ENCODE measurements at places on chromosomes 16 and 17. TPM values are rescaled to one million over a fixed set of nuclear protein-coding genes. Genes with fewer than 3 reads are reported as not detected.

Gene KPNB1
- 687 TPM for total RNA-seq

DNA sequence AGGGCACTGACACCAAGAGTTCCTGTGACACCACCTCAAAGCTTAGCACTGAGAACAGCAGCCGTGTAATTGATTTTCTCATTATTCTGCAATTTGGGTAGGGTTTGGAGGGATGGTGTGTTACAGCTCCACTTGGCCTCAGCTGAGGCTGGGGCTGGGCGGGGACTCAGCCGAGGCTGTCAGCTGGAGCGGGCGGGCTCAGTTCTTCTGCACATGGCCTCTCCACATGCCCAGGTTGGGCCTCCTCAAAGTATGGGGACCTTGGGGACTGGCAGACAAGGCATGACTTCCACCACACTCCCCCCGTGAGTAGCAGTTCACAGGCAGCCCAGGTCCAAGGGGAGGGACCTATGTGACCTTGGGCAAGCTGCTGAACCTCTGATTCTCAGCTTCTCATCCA, 171.5 kb downstream of the IRF8 start:
- no peaks in the 10 kb centered on the region for H3K4me1 ChIP-seq
- no peak overlapping the region for H3K4me3 ChIP-seq
- no peaks in the 10 kb centered on the region for H3K36me3 ChIP-seq
- peaks cover 3% of the 10 kb centered on the region for H3K27me3 ChIP-seq
- no peak for DNase-seq

- no peak for DNase-seq
- no peaks in the 10 kb centered on the region for H3K4me1 ChIP-seq
- no peaks in the 10 kb centered on the region for H3K27me3 ChIP-seq
- H3K4me3 ChIP-seq = no peak overlapping the region
- no peak overlapping the region for H3K27ac ChIP-seq
Measured at GRCh38 chr17:56064506-56064905, 88.8 kb upstream of the ANKFN1 start.

Gene KCNJ12
- not detected for total RNA-seq

Gene SETD6
- 24.7 TPM for total RNA-seq

Gene FBXL16
- 6.4 TPM for total RNA-seq

- H3K4me1 ChIP-seq = peaks cover 27% of the 10 kb centered on the region
- H3K4me3 ChIP-seq = no peak overlapping the region
- peaks cover 86% of the 10 kb centered on the region for H3K36me3 ChIP-seq
- no peak overlapping the region for H3K27ac ChIP-seq
Measured at GRCh38 chr17:57270801-57271245, 14.5 kb downstream of the MSI2 start.

DNA sequence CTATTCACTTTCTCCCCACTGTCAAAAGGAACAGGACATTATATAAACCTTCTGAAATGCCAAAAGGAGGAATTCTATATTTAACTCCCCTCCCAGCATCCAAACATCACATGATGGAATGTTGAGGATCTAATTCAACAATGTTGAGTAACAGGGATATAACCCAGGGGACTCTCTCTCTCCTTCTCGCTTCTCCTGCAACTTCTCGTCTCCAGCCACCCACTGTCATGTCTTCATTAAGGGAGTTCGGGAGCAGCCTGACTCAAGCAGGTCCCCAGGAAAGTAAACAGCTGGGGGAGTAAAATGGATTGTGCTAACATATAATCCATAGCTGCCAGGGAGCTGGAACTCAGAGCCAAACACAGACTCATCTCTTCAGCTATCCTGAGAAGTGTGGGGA, 51.7 kb downstream of the GRIN2A start:
- no peak overlapping the region for H3K27ac ChIP-seq
- no peaks in the 10 kb centered on the region for H3K36me3 ChIP-seq
- no peaks in the 10 kb centered on the region for H3K27me3 ChIP-seq
- DNase-seq = no peak
- H3K4me3 ChIP-seq = no peak overlapping the region
- no peaks in the 10 kb centered on the region for H3K4me1 ChIP-seq
